ENCODE measurements at places on chromosomes 2 and 18. TPM values are rescaled to one million over a fixed set of nuclear protein-coding genes. Genes with fewer than 3 reads are reported as not detected.

The ZNF521 gene
- total RNA-seq, result 28.8 TPM

The COL5A2 gene
- 8.1 TPM for total RNA-seq

The RNU2-63P gene
- total RNA-seq, result not detected

The TSPYL6 gene
- total RNA-seq, result not detected

The TBR1 gene
- total RNA-seq, result not detected

DNA sequence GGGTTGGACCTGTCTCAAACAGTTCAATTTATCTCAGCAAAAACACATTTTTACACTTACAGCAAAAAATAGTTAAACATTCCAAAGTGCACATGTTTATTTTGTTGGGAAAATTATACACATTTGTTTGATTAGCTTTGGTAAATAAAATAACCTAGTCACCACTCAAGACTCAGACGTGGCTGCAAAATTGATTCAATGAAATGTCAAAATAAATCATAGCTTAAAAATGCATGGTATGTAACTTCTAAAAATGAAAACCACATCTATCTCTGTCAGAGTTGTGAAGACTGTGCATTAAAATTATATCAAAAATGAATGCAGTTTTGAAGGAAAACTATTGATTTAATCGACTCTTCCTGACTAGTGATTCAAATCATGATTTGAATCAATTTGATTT, 56.7 kb downstream of the GALNT14 start:
- DNase-seq, result no peak

- DNase-seq, result no peak
Observed at GRCh38 chr2:183255411-183255810, 131.2 kb downstream of the NUP35 start.

GRCh38 chr2:20532634-20533437, 86.0 kb downstream of the RHOB start:
- no peak for DNase-seq

GRCh38 chr2:145088756-145089155, 568.8 kb upstream of the ZEB2 start:
- no peak for DNase-seq

DNA sequence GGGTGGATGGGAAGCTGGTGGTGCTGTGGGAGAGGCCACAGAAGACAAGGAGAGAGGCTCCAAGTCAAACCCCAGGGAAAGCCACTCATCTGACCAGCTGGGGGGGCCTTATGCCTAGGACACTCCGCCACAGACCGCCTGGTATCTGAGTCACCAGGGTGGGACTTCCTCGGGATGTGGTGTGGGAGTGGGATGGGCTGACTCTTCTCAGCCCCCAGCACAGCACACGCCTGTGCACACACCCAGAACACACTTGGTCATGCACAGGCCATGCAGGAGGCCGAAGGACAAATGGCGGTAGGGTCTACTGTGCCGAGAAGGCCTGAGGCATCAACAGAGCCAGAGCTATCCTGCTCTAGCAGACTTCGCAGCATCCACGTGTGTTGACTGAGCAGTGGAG, 136.4 kb downstream of the INHBB start:
- DNase-seq, result no peak

DNA sequence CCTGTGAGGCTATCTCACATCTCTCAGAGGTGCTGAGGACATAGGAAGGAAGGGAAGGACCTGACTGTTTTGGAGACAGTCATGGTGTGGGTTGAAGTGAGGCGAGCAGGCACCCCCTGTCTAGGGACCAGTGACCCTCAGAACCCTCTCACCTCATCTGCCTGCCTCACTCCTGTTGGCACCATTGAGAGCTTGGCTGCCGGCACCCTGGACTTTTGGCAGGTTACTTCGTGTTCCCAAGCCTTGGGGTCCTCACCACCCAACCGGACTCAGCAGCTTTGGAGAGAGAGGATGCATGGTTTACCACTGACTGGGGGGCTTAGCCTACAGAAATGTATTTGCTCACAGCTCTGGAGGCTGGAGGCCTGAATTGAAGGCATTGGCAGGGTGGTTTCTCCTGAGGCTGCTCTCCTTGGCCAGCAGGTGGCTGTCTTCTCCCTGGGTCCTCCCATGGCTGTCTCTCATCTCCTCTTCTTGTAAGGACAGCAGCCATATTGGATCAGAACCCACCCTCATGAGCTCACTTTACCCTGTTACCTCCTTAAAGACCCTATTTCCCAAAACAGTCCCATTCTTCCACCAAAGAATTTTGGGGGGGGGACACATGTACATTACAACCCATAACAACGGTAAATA, 142.0 kb downstream of the TSN start:
- no peak for DNase-seq

- no peak for DNase-seq
Observed at GRCh38 chr18:10094154-10094553, 180.3 kb downstream of the VAPA start.

DNA sequence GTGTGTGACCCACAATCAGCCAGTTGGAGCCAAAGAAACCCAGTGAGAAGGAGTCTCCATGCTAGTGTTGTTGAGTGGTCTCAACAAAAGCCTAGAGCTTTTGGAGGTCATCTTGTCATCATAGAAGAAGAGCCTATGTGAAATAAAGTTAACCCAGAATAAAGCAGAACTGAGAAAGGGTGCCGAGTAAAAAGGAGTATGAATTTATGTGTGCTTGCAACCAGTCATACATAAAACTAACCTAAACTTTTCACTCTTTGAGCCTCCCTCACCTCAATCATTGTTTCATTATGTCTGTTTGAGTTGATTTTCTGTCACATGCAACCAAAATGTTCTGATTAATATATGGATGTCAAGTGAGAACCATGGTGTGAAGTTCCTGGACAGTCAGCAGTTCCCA, 599.3 kb upstream of the ZEB2 start:
- no peak for DNase-seq

DNA sequence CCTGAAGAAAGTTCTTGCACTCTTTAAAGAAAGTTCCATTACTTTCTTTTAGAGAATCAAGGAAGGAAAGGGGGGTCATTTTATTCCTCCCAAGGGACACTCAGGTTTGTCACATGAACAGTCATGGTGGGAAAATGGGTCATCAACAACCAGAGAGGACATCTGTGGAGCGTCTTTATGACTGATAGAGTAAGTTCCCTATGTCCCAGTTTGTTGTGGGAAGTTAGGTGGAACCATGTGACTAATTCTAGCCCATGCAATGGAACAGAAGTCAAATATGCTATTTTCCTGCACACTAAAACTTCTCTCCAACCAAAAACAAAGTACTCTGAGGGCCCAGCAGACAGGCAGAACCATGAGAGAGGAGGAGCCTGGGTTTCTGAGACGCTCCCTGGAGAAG, 165.6 kb upstream of the SERTAD2 start:
- no peak for DNase-seq

GRCh38 chr2:174681099-174682006, 82.9 kb downstream of the CHRNA1 start:
- DNase-seq, result no peak

- DNase-seq, result no peak
Observed at GRCh38 chr18:61827591-61827990, 65.2 kb downstream of the RNF152 start.
